T-helper 2 cell (primary cell): ENCODE measurements at places on chromosomes 16 and 17.

- no peak for DNase-seq
These were observed 2.3 kb downstream of the RBFOX1 start for GRCh38 chr16:7334801-7335560.

GRCh38 chr16:82459580-82460256, 167.1 kb upstream of the CDH13 start:
- DNase-seq: no peak

- DNase-seq: no peak
These were observed 2.0 kb downstream of the TMEM11 start for GRCh38 chr17:21211825-21212479.

DNA sequence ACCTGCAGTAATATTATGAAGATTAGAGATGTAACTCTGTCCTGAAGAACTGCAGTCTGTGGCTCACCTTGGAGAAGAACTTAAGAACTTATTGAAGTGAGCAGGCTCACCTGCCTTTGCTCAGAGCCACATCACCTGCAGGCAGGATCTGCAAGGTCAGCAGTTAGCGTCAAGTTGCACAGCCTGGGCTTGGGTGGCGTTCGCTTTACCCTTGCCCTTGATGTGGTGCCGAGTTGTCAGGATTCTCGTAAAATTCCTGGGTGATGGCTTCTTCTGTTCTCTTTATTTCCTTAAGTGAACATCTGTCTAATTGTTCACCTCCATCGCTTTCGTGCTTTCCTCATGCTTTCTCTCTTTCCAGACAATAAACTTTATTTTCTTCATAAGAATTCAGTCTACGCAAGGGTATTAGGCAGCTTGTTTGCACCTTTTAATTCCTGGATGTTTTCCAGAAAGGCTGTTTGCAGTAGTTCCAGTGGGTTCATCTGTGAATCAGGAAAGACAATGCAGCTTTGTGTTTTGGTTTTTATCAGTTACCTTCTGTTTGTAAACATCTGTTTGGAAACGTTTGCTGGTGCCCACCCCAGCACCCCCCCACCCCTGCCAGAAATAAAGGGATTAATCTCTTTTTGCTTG, 254.3 kb downstream of the WWOX start:
- no peak for DNase-seq

DNA sequence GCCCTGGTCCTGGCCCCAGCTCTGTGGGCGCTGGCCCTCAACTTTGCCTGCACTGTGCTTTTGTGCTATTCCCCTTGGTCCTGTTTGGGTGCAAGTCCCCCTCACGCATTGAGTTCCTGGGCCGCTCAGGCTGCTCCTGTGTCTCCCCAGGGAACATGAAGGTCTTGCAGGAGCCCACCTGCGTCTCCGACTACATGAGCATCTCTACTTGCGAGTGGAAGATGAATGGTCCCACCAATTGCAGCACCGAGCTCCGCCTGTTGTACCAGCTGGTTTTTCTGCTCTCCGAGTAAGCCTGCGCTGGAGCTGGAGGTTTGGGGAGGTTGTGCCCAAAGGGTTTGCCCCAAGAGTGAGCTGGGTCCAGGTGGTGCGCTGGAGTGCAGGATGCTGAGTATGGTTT, 28.2 kb downstream of the IL4R start:
- no peak for DNase-seq

GRCh38 chr17:9308069-9308468, 267.6 kb downstream of the STX8 start:
- DNase-seq: no peak

GRCh38 chr17:44093231-44093900, 22.8 kb downstream of the G6PC3 start:
- DNase-seq: no peak

GRCh38 chr17:20111538-20111937, 102.4 kb downstream of the SPECC1 start:
- DNase-seq: no peak

- DNase-seq: no peak
These were observed 77.0 kb downstream of the SMURF2 start for GRCh38 chr17:64585146-64585545.

GRCh38 chr17:57724026-57724728, 20.9 kb downstream of the CCDC182 start:
- no peak for DNase-seq

DNA sequence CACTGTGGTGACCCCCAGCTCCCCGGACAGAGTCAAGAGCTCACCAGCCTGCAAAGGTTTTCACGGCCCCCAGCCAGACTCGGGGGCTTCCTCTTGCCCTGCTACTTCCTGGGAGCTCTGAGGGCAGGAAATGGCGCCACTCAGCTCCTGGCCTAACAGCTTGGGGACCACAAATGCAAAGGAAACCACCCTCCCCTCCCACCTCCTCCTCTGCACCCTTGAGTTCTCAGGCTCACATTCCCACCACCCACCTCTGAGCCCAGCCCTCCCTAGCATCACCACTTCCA, 375 bp upstream of the SPN start:
- no peak for DNase-seq

DNA sequence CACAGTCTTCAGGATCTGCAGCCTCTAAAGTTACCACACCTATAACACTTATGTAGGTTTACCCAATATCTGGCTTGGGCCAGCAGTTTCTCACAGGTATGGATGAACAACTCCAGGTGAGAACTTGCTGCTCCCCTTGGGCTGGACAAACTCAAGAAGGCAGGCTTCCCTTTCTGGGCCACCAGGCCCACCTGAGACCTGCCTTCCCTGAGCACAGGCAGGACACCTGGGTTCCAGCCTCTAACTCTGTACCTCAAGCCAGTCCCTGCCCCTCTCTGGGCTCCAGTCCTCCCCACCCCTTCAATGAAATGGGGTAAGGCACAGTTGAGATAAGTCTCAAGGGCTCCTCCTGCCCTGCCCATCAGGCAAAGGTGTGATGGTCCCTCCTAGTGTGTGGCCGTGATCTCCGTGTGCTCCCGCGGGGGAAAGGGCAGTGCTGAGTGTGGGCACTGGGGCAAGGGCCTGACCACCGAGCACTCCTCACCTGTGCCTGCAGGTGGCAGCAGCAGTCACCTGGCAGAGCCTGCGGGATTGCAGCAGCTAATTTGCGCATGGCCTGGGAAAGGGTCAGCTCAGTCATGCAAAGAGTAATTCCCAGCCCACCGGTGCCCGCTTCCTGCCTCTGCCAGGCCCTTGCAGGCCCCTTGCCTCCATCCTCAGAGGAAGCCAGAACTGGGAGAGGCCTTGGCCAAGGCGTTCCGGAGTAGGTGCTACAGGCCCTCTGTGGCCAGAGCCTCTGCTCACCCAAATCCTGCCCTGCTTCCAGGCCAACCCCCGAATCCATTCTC, 28.2 kb upstream of the ADGRG1 start:
- no peak for DNase-seq

GRCh38 chr17:48728232-48729231, at the start of gene HOXB13:
HOXB13 (minus strand) TSS chr17:48728750; CDS start chr17:48728593, 157 bp downstream.
- DNase-seq: no peak

- no peak for DNase-seq
These were observed 4.0 kb downstream of the NOG start for GRCh38 chr17:56597495-56597990.

GRCh38 chr17:78995761-78996451, 13.7 kb downstream of the CANT1 start:
- no peak for DNase-seq

DNA sequence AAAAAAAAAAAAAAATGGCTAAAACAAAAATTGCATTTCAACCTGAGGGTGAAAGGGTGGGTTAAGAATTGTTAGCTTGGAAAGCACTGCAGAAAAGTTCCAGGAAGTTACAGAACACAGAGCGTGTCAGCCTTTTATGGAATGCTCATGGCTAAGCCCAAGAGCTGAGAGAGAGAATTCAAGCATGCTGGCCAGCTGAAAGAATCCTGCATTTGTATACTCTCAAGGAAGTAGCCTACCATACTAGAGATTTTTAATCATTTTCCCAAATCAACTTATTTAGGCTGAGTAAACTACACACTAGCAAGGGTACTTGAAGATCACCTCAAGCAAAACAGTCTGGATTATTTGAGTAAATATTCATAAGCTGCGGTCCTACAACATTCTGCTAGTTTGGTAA, 153.9 kb downstream of the KCNJ2 start:
- no peak for DNase-seq

DNA sequence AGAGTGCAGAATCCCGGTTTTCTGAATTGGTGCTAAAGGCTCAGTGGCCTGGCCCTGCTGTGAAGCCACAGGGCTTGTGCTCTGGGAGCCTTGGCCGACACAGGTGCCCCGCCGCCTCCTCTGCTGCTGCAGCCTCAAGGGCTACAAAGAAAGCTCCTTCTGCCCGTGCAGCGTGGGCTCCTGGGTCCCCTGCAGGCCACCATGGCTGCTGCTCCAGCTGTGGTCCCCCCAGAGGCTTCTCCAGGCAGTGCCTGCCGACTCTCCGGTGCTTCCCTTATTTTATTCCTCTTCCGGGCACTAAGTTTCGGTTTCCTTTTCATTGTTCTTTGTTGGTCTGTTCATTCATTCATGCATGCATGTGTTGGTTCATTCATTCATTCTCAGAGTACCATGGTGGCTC, 53.1 kb downstream of the CMIP start:
- no peak for DNase-seq

GRCh38 chr16:72091217-72091616, 2.2 kb downstream of the TXNL4B start:
- no peak for DNase-seq

DNA sequence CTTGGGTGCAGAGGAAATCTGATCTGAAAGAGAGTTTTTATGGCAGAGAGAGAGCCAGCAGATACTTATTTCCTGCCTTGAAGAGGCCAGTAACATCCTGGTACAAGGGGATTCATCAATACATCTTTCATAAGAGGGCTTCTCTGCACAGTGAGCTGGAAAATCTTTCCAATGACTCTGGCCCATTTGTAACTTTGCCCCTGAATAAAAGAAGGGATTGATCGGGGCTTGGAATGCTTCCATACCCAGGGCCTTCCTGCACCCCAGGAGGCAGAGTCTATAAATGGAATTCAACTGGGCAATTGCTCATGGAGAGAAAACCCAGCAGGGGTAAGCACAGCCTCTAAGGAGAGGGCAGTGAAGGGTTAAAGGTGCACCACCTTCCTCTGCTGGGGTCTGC, 163.3 kb downstream of the XYLT1 start:
- no peak for DNase-seq

GRCh38 chr17:36755586-36755985, 154.2 kb downstream of the MRM1 start:
- DNase-seq: peak; percentile 26

- DNase-seq: no peak
These were observed 36.9 kb downstream of the SNTB2 start for GRCh38 chr16:69223882-69224281.

- no peak for DNase-seq
These were observed 1.0 kb upstream of the NLRC5 start for GRCh38 chr16:56988161-56988947.

- no peak for DNase-seq
These were observed 19.7 kb upstream of the SNTB2 start for GRCh38 chr16:69166946-69167930.
